ENCODE measurements at places on chromosomes 2 and 18.

- DNase-seq, result peak; percentile 80
Measured at GRCh38 chr2:226701052-226701451, 98.6 kb downstream of the IRS1 start.

- peak; percentile 91 for DNase-seq
Measured at GRCh38 chr2:228700638-228701037, 519.2 kb upstream of the SPHKAP start.

GRCh38 chr18:44130376-44130942 lies 550.2 kb upstream of the SETBP1 start:
- DNase-seq, result peak; percentile 3

DNA sequence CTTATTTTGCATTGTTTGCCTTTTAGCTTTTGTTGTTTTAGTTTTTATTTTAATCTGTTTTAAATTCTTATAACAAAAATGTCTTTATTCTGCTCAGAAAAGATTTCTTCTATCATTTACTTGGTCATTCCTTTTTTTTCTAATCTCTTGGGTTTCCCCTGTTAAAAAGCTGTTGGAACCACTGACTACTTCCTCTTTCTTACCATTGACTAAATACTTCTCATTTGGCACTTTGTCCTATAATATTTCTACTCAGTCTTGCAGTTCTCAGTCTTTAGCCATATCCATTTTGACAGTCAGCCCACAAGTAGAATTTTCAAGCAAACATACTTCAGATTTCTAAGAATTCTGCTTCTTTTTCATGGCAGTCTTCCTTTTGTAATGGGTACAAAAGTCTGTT lies 567.2 kb downstream of the SATB2 start:
- no peak for DNase-seq

GRCh38 chr2:9228088-9228751 lies 21.6 kb downstream of the ASAP2 start:
- DNase-seq, result peak; percentile 85

DNA sequence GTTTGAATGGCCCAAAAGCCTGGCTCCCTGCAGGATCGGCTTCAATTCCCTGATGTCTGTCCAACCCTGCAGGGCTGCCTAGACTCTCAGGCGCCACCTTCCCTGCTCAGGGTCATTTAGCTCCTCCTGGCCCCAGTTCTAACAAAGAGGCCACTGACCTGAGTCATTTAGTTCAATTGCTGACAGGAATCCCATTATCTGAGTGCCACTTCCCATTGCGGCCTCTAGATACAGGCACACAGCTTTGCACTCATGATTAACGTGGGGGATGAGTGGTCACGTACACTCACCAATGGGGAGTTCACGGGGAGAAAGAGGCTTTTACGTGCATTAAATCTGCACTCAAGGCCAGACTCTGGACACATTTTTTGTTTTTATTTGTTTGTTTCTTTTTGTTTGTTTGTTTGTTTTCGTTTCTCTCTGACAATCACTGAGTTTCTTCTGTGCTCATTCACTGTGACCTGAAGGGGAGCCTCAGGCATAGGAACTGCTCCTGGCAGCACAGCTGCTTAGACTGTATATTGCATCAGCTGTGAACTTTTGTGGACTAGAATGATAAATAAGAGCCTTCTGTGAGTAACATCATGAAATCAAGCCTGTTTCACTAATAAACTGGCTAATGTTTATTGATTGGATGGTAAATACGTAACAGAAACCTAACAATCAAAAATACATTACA lies 118.9 kb upstream of the CTNNA2 start:
- DNase-seq, result no peak

DNA sequence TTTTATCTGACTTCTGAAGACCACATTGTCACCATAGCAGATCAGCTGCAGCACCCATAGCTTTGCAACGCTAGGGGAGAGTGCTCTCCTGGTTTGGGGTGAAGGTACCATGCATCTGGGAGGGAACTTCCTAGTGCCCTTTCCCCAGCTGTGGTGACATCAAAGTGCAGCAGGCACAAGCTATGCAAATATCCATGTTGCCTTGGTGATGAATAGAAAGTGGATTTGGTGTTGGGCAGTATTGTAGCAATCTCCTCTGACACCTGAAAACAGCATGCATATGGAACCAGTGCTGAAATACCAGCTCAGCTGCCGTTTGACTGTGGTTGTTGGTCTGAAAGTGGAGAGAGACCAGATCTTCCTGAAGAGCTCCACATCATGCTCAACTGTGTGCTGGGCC lies 37.1 kb downstream of the BCL2L11 start:
- no peak for DNase-seq

DNA sequence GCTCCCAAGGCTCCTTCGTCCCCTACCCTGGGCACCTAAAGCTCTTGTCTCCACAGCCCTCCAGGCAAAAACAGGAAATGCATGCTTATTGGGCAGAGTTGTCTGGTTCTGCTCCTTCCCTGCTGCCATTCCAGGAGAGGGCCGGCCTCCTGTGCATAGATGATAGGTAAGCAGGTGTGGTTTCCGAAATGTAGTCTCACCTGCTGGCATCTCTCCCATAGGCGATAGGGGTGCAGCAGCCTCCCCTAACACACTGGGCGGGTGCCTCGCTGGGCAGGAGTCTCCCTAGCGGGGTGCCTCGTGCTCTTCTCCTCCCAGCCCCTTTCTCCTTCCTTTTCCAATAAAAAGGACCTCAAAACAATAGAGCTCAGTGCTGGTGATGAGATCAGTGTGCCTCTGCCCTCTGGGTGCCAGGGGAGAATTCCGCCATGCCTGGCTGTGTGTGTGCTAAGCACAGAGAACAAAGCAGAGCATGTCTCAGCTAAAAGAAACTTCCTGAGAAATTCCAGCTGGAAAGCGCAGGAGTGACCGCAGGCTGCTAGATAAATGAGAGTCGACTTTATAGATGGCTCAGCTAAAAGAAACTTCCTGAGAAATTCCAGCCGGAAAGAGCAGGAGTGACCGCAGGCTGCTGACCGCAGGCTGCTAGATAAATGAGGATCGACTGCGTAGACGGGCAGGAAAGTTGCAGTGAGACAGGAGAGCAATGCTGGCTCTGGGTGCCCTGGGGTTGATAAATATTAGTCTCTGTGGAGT lies 11.3 kb upstream of the PXDN start:
- peak; percentile 76 for DNase-seq

- DNase-seq, result no peak
Measured at GRCh38 chr18:32732165-32732564, 40.7 kb downstream of the KLHL14 start.

DNA sequence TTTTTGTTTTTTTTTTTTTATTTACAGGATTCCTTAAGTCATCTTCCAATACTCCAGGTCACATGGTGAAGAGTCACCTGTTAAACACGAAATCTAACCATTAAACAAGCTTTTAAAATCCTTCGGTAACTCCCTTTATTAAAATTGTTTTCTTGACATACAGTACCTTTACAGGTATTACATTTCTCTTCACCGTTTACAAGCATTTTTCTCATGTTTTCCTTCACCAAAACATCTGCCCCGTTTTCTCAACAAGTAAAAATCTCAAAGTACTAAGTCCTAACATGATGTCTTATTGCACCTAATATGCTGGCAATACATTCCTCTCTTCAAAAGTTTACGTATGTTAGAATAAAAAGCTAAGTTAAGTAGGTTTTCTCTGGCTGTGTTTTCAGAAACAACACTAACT lies 1.1 kb downstream of the PUM2 start:
- DNase-seq, result peak; percentile 42

GRCh38 chr2:119338826-119339561 lies 27.6 kb downstream of the C2orf76 start:
- DNase-seq, result no peak

DNA sequence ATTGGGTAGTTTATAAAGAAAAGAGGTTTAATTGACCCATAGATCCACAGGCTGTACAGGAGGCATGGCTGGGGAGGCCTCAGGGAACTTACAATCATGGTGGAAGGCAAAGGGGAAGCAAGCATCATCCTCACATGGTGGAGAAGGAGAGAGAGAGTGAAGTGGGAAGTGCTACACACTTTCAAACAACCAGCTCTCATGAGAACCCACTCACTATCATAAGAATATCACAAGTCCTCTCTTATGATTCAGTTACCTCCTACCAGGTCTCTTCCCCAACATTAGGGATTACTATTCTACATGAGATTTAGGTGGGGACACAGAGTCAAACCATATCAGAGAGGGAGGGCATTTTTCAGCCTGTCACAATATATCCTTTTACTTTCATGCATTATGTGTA lies 22.7 kb upstream of the DOCK10 start:
- no peak for DNase-seq

- DNase-seq, result no peak
Measured at GRCh38 chr2:215722986-215723630, 287.2 kb upstream of the FN1 start.

DNA sequence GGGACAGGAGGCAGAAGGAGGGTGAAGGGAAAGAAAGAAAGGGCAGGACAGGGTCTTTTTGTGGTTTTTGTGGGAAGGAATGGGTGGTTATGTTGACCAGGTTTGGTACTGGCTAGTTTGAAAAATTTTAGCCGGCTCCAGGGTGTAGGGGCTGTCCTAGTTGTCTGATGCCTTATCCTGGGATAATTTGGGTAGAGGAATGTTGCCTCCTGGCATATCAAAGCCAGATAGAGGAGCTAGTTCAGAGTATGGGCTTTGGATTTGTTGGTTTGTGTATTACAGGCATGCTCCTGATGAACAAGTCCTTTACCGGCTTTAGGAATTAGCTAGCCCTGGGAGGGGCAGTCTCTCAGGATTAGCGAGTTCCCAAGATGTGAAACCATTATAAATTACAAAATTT lies 101.1 kb upstream of the LHCGR start:
- DNase-seq, result no peak

GRCh38 chr2:216370961-216371712 lies 1.1 kb downstream of the MARCHF4 start:
- DNase-seq, result peak; percentile 53

DNA sequence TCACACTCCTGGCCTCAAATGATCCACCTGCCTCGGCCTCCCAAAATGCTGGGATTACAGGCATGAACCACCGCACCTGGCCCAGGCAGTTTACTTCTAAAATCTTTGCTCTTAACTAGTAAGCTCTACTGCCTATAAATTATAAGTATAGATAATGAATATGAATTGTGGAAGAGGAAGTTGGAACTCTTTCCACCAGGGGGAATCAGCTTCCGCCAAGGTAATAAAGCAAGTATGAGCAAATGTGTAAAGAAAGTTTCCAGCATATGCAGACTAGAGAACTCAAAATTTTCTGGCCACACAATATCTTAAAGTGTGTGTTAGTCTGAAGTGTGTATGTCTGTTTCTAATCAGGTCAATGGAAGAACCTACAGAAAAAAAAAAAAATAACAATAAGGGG lies 68.1 kb downstream of the RMDN2 start:
- peak; percentile 46 for DNase-seq

GRCh38 chr2:234273887-234274584 lies 222.8 kb downstream of the ARL4C start:
- DNase-seq, result no peak

GRCh38 chr2:143720095-143720664 lies 591.0 kb downstream of the ARHGAP15 start:
- DNase-seq, result no peak

- peak; percentile 22 for DNase-seq
Measured at GRCh38 chr2:234818937-234819336, 132.9 kb upstream of the SH3BP4 start.

- DNase-seq, result no peak
Measured at GRCh38 chr2:134917360-134917865, 1.2 kb upstream of the CCNT2 start.

DNA sequence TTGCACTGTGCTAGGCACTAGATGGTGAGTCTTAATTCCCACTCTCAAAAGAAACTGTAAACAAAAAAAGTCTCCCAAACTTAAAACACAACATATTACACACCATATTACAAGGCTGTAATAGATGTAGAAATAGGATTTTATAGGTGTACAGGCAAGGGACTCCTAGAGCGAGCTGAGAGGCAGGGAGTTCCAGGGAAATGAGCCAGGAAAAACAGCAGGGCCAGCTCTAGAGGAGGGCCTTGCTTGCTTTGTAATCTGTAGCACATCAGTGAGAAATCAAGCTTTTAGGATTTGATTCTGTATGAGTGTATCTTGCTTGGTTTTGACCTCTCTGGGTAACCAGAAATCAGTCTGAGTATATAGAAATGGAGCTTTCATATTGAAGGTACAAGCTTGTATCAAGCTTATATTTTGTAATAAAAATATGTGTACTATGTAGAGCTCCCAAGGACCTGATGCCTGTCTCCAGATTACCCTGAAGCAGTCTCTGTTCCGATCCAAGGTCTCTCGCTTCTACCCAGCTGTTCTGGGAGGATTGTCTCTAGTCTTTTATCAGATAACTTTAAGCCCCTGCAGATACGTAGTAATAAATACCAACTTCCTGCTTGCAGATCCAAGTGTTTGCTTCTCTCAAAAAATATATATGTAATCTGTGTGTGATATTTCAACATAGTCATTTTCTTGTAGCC lies 73.0 kb downstream of the MYO1B start:
- DNase-seq, result peak; percentile 48

GRCh38 chr18:28041366-28041765 lies 135.6 kb downstream of the CDH2 start:
- no peak for DNase-seq

- no peak for DNase-seq
Measured at GRCh38 chr2:71779774-71780105, 326.4 kb downstream of the DYSF start.

GRCh38 chr2:195279840-195280427 lies 377.1 kb upstream of the SLC39A10 start:
- no peak for DNase-seq

DNA sequence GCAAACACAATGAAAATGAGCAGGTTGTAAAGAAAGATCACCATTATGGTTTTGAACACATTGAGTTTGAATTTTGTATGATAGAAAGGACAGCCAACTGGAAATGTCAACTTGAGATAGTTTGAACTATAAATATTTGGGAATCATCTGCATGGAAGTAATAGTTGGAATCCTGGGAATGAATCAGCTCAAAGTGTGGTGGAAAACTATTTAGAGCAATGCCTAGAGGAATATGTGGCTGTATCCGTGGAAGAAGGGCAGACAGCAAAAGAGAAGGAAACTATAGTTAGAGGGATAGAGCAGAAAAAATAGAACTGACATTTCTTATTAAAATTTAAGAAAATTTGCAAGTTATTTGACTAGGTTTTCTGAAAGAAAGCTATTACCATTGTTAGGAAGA lies 112.5 kb upstream of the OTX1 start:
- DNase-seq, result peak; percentile 3

DNA sequence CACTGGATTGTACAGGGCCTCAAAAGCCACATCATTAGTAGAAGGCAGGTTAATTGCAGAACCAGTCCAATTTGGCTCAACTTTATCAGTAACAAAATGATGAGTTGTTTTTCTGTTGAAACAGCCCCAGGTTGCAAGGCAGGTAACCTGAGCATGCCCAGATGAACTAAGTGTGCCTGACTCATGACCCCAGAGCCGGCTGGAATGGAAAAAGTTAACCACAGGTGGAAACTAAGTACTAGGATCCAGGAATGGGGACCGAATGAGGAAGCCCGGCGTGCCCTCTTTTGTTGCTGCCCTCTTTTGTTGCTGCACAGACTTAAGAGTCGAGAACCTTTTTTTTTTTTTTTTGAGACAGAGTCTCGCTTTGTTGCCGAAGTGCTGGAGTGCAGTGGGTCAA lies 79.5 kb upstream of the YWHAQ start:
- no peak for DNase-seq

- DNase-seq, result no peak
Measured at GRCh38 chr2:31142110-31142509, 3.9 kb upstream of the GALNT14 start.

All from ELR (cell line).